Stimulated activated CD4-positive, alpha-beta T cell treated with anti-CD3 and anti-CD28 coated beads, Interleukin-4, amount 100 ng/mL, for 4 hours (primary cell): ENCODE measurements at places on chromosomes 4 and X.
A peak's percentile ranks its signal among the peaks of the same experiment; 100 is the strongest.

DNA sequence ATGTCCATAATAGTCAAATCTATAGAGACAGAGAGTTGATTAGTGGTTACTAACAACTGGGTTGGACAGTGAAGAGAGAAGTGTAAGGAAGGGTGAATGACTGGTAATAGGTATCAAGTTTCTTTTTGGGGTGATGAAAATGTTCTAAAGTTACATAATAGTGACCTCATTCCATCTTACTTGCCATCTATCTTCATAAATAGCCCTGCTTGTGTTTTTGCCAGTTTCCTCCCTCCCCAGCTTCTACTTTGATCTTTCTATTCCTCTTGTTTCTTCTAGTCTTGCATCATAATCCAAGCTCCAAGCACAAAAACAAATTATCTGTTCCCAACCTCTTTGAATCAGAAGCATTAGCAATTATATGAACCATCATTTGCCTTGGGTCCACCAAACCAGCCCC, 40.2 kb upstream of the TET2 start:
- no peak for DNase-seq

- no peak for DNase-seq
Measured at GRCh38 chr4:172287117-172287516, 473.9 kb downstream of the GALNTL6 start.

DNA sequence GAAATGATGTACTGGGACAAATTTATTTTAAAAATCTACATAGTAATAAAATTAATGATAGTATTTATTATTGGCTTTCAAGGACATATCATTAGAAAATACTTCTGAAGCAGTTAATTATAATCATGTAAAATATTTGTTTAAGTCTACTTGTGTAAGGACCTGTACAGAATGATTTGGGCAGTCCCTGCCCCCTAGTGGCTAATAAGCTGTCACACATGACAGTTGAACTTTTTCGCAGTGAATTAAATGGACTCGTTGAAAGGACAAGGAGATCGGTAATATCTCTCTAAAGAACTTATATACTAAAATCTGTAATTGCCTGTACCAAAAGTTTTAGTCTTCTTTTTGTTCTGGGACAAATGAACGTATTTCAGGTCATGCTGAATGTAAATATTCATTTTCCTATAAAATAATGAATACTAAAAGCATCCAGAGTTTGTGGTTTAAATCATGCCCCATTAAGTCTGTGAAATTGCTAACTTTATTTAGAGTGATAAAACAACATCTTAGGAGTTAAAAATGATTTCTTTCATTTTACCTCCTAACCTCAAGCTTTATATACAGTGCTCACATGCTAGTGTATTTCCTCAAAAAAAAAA, 13.6 kb downstream of the EXOC1 start:
- DNase-seq = no peak

DNA sequence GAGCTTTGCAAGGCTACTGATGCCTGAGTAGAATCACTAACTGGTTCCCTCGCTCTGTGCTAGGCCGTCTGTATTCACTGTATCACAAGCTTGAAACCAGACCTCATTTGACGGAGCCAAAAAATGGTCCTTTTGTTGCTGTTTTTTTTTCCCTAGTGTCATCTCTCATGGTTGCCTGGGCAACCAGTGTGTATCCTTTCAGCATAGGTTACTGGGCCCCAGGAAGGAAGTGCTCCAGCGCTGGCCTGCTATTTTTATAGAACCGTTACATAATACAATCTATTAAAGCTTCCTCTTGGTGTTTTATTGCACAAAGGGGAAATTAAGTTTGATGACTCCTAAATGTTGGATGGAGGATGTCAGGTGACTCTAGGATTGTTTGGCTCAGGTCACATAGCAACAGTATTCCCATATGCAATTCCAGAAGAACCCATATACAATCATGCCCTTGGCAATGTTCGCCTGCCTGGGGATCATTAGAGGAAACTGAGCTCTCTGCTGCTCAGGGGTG, 220.4 kb downstream of the SPRY1 start:
- DNase-seq = no peak

DNA sequence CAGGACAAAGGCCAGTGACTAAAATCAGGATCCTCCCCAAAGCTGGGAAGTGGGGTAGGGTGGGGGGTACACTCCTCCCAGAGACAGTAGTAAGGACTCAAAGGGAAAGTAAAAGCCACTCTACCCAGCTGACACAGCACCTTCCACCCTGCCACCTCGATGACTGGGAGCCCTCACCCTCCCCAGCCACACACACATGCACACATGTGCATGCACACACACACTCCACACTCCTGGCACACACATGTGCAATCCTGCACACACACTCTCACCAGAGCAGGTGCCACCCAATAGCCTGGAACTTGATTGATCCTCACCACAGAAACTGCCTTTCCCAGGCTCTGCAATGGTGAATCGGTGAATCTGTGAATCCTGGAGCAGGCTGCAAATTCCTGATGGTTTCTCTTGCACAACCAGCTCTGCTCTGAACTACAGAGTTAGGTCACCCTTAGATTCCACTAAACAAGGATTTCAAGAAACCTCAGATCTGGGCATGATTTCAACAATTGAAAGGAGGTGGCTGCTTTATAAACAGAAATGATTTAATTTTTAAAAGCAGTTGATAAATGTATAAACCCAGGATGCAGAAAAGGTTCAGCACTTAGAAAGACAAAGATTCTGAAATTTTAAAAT, 21.5 kb downstream of the AMOT start:
- DNase-seq = no peak

DNA sequence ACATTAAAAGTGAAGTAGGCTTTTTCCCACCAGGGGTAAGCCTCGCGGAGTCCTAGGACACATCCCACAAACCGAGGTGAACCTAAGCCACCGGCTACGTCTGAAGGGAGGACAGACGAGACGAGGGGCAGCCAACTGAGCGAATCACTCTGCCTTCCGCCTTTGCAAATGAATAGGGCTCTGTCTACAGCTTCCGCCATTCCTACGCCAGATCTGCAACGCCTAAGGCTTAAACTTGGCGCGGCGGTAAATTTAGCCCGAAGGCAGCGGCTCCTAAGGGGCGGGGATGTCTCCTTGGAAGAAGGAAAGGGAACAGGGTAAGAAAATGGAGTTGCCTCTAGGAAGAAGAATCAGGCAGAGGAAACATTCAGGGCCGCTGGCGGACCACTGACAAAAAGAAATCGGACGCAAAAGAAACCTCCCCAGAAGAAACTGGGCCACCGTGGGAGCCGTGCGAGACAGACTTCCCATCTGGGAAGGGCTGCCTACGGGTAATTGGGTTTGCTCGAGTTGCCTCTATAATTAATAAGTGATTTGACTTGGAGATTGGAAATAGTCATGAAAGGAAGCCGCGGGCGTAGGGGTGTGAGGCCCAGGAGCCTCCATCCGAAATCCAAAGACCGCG, 90.5 kb downstream of the BCOR start:
- DNase-seq = no peak

DNA sequence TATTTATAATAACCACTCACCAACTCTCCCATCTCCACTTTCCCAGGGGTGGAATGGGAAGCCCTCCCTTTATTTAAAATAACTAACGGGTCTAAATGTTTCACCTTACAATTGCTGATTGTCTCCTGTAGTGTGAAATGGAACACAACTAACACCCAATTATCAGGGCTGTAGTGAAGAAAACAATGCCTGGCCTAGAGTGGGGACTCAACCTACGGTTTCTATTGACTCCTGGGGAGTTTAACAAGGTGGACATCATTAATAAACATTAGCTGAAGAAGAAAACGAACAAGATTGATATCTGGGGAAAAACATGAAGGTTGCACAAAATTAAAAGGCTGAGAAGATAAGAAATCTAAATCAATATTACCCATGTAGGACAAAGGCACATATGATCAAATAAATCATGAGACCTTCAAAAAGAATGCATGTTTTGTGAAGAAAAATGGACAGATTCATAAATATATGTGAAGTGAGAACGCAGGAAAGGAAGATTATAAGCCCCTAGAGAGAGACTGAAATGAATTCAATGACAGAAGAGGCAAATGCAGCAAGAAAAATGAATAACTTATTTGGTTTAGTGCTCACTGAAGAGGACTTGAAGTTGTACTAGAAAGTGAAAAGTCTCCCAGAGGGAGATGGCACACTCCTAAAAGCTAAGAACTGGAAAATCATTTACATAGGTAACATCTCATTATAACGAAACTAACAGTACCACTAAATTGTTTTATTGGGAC, 593.0 kb upstream of the AADAT start:
- DNase-seq = no peak

GRCh38 chrX:100635989-100636320, 651 bp downstream of the TSPAN6 start:
- no peak for DNase-seq

DNA sequence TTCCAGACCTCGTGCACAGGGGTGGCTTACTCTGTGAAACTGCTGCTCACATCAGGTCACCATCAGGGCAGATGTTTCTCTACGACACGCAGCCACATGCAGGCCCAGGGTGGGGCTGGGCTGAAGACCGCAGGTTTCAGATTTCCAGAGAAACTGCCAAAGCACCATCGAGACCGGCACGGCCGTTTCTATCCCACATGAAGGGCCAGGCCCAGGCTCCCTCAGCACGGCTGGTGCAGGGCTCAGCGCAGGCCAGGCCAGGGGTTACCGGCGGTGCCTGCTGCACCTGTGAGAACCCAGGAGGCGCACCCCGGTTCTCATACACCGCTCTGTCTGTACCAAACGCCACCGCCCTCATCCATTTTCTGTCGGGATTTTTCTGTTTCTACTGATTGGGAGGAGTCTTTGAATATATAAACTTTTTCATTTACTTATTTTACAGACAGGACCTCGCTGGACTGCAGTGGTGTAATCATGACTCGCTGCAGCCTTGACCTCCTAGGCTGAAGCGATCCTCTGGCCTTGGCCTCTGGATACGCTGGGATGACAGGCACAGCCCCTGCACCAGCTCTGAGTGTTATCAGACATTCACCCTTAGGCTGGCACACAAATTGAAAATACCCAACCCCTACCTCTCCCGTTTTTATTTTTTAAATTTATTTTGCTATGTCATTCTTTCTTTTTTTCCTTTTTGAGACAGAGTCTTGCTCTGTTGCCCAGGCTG, 17.1 kb downstream of the CTBP1 start:
- no peak for DNase-seq

DNA sequence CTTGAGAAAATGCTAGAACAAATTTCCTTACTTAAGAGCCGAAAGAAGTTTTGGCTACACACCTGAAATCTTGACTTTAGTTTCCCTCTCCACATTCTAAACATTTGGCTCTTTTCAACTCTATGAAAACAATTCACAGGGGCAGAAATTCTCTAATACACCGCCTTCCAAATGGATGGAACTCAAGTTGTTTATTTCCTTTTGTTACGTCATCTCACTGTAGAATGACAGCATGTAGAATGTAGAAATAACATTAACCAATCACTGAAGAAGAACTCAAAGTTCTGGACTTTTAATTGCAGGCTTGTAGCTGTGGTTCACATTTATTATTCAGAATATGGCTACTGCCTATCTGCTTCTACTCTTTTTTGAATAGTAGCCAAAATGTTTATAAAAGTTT, 1.9 kb downstream of the DMP1 start:
- no peak for DNase-seq

DNA sequence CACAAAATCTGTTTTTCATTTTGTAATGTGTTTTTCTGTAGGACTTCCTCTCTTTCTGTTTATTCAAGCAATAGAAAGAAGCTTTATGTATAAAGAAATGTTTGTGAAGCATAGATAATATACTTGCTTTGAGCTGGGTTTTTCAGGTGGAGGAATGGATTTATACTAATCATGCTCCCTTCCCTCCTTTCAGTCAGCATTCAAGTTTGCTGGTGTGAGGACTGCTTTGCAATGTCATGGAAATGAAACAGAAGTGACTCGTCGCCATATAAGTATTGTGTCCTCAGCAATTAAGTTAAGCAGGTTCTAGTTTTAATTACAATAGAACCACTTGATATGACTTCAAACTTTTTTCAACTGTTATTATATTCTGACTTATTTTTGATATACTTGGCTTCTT, 1447.1 kb downstream of the PCDH19 start:
- no peak for DNase-seq

- no peak for DNase-seq
Measured at GRCh38 chrX:120725874-120726273, 96.0 kb upstream of the C1GALT1C1 start.

DNA sequence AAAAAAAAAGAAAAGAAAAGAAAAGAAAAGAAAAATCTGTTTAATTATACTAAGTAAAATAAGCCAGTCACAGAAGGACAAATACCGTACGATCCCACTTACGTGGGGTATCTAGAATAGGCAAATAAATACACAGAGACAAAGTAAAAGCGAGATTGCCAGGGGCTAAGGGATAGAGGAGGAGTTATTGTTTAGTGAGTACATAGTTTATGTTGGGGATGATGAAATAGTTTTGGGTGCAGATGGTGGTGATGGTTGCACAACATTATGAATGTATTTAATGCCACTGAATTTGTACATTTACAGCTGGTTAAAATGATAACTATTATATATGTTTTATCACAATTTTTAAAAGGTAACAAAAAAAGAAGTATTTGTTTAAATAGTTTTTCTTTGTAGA, 7.1 kb downstream of the CA5B start:
- no peak for DNase-seq

DNA sequence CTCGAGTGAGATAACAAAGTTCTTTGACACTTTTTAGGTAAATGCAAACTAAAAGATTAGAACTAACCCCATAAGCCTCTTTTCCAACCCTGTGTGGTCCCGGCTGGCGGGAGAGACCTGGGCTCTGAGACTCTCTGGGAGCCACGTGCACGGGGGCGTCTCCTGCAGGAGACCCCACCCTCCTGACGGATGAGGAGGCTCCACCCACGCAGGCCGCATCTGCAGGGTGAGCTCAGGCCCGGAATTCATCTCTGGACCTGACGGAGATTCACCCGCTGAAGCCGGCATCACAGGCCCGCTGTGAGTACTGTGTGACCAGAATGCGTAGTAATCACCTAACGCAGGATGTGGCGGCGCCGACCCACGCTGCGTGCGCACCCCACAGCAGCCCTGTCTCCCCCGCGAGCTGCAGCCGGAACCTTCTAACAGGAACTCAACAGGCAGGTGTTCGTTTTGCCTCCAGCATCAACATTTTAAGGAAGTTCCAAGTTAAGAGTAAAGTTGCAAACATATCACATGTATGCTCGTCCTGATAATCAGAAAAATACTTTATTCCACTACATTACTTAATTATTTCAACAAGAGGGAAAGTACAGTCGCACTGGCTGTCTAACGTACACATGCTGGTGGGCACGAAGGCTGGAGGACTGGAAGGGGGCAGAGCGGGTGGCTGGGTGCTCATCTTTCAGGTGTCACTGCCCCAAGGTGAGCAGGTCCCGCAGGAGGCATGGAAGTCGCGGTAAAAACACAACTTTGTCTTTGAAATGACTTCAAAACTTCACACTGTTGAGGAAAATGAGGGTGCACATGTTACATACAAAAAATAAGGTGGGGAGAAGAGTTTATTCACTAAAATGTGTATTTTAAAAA, 44.5 kb downstream of the FGFRL1 start:
- DNase-seq = peak; percentile 83

DNA sequence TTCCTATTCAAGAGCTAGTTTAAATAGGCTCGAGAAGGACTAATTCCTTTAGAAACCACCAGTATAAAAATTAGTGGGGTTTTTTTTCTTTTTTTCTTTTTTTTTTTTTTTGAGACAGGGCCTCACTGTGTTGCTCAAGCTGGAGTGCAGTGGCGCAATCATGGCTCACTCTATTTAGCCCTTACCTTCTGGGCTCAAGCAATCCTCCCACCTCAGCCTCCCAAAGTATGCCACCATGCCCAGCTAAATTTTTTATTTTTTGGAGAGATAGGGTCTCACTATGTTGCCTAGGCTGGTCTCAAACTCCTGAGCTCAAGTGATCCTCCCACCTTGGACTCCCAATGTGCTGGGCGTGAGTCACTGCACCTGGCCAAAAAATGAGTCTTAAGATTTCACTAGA, 52.8 kb downstream of the APOO start:
- no peak for DNase-seq

GRCh38 chrX:133171962-133172708, 46.0 kb downstream of the TFDP3 start:
- DNase-seq = no peak
